GM23338 (cell line): ENCODE measurements at places on chromosomes 3 and 15.
A peak's percentile ranks its signal among the peaks of the same experiment; 100 is the strongest.

- no peak for DNase-seq
Observed at GRCh38 chr3:153144779-153145178, 17.2 kb upstream of the RAP2B start.

DNA sequence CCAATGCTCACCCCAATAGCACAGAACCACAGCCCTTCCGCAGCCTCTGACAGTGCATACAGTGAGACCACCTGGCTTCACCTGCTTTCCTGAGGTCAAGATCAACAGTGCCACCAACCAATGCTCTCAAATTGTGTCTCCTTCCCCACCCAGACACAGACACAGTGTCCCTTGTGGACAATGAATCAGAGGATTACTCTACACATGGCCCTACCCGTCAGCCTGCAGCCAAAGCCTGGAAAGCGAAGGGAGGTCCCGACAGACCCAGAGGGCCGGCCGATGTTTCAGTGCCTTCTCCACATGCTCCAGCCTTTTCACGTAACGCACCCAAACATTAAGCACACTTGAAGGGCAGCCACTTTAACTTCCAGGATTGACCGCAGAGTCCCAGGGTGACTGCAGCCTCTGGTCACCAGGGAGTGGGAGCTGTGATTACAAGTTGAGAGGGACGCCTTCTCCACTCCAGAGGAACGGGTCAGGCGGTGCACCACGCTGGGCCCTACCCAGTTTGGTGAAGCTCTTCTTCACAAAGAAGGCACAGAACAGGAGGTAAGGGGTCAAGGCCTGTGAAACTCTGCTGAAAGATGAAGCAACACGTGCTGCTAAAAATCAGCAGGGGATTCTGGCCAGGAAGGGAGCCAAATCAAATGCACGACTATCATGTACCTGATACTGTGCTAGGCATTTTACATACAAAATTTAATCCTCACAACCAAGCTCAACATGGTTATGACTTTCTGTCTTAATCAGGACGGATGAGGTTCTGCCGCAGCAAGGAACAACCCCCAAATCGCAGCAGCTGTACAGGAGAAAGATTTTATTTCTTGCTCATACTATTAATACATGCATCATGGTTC is 17.2 kb downstream of the KLHL25 start:
- DNase-seq, result no peak

- DNase-seq, result no peak
Observed at GRCh38 chr3:134350861-134351311, 23.4 kb downstream of the AMOTL2 start.

DNA sequence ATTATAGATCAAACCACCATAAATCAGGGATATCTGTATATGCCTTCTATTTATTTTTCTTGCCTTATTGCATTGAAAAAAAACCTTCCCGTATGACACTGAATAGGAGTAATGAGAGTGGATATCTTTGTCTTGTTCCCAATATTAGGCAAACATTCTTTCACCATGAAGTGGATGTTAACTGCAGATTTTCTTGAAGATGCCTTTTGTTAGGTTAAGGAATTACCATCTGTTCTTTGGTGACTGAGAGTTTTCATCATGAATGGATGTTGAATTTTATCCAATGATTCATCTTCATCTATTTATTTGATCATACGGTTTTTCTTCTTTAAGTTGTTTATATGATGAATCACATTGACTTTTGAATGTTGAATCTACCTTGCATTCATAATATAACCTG is 47.1 kb upstream of the MECOM start:
- DNase-seq, result no peak

GRCh38 chr3:134381831-134382442 is 7.7 kb upstream of the AMOTL2 start:
- DNase-seq, result peak; percentile 79

DNA sequence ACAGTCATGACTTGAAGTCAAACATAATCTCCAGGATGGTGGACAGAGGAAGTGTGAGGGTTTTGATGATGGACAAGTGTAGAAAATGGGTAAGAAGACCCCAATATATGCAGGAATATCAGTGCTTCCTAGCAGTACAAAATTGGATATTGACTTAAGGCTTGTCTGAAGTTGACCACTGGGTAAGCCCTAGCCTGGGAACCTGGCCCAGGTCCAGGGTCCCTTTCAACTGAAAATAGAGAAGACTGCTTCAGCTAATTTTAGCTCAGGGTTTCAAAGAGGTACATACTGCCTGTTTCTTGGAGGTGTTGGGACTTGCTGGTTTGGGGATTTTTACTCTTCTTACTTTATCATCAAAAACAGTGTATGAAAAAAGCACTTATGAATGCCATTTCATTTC is 4.7 kb downstream of the NR1D2 start:
- DNase-seq, result no peak

GRCh38 chr3:106206146-106206545 is 337.3 kb upstream of the CBLB start:
- DNase-seq, result peak; percentile 47

DNA sequence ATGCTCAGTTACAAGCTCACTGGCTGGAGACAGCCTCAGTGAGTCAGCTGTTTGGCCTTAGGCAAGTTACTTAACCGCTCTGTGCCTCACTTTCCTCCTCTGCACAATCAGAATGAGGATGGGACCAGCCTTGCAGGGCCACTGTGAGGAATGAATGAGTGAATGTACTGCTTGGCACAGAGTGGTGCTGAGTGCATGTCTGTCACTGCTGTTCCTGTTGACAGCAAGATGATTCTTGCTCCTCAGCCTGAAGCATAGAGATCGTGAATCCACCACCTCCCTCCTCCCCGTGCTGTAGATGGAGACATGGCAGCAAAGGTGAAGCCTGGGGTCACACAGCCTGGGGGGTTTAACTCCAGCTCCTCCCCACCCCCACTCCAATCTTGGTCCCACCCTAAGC is 14.6 kb upstream of the GRIP2 start:
- no peak for DNase-seq

- DNase-seq, result no peak
Observed at GRCh38 chr15:58515807-58516206, 84.0 kb downstream of the LIPC start.

- peak; percentile 77 for DNase-seq
Observed at GRCh38 chr3:142888099-142888480, 793 bp downstream of the PCOLCE2 start.

DNA sequence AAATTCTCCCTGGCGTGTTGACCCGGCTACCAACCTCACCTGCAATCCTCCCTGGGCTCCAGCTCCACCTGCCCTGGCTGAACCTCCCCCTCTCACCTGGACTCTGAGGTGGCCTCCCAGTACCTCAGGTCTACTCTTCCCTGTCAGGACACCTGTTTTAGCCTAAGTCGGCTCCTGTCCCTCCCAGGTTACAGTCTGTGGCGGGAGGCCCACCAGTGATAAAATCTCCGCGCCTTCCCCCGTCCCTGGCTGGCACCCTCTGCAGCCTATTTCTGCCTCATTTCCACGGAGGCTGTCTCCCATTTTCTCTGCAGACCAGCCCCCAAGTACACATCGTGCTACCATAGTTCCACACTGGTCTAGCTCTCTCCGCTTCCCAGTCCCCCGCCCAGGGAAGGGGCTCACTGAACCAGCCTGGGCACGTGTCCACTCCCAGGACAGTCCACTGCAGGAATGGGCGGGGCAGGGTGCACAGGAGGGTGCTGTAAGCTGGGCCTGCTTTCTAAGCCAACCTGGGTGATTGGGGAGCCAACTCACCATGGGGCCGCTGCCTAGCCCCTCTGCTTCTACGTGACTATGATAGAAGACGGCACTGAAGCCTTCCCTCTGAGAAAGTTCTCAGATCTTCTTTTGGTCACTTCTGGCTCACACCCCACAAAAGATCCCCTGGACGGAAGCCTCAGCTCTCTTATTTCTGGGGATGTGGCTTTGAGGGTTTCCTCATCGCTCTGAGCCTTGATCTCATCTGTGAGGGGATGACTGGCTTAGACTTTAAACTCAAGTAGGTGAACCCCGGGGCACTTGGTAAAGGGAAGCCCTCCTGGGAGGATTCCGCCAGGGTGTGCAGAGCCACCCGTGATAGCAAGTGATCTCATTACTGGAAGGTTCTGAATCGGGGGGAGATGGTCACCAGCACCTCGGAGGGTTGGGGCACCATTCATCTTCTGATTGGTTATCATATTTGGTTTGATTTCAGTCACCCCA is 96.6 kb downstream of the NSMCE3 start:
- no peak for DNase-seq

DNA sequence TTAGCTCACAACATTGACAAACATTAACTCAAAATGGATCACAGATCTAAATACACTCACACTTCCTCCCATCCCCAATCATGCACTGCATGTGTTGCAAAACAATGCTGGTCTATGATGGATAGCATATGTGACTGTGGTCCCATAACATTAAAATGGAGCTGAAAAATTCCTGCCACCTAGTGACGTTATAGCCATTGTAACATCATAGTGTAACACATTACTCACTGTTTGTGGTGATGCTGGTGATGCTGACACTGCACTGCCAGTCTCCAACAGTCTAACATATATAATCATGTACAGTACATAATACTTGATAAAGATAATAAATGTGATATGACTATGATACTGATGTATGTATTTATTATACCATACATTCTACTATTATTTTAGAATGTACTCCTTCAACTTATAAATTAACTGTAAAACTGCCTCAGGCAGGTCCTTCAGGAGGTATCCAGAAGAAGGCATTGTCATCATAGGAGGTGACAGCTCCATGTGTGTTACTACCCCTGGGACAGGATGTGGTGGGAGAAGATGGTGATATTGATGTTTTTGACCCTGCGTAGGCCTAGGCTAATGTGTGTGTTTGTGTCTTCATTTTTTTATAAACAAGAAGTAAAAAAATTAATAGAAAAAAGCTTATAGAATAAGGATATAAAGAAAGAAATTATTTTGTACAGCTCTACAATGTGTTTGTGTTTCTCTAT is 41.3 kb downstream of the TXNRD3 start:
- DNase-seq, result no peak
